ENCODE measurements at places on chromosomes 2 and 18.

DNA sequence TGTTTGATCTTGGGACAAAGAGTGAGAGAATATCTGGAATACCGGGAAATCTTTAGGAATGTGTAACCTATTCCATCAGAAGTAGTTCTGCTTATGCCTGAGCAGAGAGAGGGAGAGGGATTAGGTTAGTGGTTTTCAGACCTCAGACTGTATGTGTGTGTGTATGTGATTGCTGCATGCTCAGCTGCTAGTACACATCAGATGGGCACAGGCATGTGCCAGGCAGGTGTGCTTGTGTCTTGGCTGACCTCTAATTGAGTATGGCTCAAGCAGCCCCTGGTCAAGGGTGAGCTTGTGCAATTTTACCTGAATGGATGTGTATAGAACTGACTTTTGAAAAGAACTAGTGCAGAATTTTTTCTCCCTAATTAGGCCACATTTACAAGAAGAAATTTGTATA lies 91.2 kb downstream of the INSIG2 start:
- no peak for DNase-seq

- DNase-seq: no peak
These were observed 103.6 kb upstream of the CELF4 start for GRCh38 chr18:37668971-37669747.

GRCh38 chr2:159605441-159606178 lies 10.7 kb downstream of the BAZ2B start:
- no peak for DNase-seq

DNA sequence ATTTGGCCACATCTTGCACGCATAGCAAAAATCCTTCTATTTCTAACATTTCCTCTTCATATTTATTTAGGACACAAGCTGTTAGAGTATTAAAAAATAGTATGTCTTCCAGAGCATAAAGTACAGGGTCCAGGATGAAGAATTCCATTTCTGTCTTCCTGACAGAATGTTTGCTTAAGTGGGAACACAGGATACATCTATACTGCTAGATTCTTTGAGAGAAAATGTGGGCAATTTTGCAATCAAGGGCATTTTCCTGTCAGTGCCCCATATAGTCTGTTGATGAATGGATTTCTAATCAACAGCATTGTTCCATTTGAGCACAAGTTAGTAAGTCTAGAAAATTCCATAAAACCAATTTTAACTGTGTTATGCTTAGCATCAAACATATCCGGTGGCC lies 409.9 kb downstream of the CPS1 start:
- no peak for DNase-seq

DNA sequence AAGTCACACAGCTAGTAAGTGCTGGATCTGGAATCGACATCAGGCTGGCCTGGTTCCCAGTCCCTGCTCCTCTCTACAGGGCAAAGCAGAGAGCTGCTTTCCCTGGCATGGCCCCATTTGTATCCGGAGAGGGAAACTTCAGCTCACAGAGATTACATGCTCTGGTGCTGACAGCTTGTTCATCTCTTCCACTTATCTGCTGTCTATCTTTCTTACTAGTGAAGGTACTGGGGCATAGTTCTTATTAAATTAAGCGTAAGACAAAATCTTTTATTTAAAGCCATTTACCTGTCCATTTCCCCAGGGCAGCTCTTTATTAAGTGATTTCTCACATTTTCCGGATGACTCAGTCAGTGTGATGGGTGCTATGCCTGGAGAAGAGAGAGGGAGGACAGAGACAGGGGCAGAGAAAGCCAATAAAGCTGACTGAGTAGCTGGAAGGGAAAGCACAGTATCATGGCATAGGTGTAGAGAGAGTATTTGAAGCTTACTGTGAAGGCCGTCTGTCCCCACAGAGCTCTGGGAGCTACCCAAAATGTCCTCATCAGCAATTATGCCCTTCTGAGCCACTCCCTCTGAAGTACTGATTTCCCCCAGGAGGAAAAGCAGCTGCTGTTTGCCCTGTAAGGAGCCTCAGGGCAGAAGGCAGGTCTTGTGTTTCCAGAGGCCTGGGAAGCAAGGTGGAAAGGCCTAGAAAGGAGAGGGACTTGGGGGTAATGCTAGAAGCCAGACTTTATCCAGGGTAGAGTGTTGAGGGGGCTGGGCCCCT lies 44.1 kb upstream of the EPAS1 start:
- DNase-seq: no peak

GRCh38 chr2:26274058-26274613 lies 29.4 kb downstream of the HADHB start:
- DNase-seq: no peak

DNA sequence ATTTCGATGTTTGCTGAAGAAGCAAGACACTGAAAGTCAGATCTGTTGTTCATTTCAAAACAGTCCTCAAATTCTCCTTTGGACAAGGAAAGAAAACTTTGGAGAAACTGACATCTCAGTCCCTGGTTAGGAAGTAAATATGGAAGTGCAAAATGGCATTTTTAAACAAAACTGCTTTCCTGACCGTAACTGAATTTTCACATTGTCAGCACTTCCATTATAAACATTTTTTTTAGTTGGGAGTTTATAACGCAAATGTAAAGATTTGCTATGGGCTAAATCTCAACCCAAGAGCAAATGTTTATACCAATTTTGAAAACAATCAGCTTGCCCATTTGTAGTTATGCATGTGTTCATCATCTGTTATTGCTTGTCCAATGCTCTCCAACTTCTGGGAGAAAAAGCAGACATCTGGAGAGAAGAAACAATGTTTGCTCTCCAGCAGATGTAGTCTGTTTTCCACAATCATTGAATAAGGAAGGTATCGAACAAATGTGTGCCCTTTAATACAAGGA lies 520.1 kb downstream of the ARHGAP15 start:
- no peak for DNase-seq

DNA sequence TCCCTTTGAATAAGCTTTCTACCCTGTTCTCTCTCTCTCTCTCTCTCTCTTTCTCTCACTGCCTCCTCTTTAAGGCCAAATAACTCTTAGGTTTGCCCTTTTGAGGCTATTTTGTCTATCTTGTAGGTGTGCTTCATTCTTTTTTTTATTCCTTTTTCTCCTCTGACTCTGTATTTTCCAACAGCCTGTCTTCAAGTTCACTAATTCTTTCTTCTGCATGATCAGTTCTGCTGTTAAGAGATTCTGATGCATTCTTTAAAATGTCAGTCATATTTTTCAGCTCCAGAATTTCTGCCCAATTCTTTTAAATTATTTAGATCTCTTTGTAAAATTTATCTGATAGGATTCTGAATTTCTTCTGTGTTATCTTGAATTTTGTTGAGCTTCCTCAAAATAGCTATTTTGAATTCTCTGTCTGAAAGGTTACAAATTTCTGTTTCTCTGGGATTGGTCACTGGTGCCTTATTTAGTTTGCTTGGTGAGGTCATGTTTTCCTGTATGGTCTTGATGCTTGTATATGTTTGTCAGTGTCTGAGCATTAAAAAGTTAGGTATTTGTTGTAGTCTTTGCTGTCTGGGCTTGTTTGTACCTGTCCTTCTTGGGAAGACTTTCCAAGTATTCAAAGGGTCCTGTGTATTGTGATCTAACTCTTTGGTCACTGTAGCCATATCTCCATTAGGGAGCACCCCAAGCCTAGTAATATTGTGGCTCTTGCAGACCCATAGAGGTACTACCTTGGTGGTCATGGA lies 35.4 kb upstream of the DYNC1I2 start:
- DNase-seq: no peak

DNA sequence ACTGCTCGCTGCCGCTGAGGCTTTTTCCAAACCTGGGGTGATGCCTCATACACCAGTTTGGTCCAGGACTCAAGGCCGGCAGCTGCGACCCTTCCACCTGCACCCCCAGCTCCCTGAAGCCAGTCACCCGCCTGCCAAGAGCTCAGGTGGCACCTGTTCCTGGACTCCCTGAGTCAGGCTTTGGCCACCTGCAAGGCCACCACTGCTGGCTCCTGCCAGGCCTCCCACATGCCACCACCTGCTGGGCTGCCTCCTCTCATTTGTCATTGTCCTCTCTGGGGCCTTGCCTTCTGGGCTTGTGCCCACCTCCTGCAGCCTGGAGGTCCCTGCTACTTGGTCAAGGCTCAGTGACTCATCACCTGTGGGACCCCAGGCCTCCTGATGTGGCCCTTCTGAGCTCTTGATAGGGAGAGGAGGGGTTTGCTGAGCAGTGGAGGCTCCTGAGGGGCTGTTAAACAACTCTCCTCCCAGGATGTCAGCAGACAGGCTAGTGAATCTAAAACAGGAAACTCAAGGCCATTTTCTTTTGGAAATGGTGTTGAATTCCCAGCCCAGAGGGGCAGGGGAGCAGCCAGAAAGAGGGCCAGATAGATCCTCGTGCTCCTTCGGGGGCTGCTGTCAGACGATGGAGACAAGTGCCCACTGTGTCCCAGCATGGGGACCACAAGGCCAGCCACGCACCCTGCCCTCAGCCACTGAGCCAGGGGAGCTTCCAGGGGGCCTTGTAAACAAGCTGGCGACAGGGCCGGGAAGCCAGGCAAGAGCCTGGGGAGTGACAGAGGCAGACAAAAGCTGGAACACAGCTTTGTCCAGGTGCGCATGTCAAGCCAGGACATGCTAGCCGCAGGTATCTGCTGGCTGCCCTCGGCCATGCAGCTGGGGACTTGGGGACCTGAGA lies 416.8 kb downstream of the LRATD1 start:
- DNase-seq: no peak

DNA sequence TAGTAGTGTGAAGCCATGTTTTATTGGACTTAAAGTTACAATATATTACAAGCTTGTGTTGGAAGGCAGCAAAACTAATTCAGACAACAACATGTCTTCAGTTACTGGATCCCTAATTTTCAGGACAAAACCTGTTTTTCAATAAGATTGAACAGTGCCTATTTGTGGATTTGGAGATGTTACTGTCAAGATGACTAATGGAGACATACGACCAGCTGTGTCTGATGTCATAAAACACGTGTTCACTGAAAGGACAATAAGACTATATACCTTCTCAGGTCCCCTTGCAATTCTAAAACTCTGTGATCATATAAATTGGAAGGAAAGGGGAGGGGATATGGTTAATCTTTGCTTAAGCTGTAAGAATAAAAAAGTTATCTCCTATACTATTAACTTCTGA lies 21.7 kb downstream of the METTL21A start:
- no peak for DNase-seq

GRCh38 chr18:36394486-36394885 lies 97.0 kb downstream of the FHOD3 start:
- DNase-seq: no peak

- no peak for DNase-seq
These were observed 41.3 kb upstream of the YPEL5 start for GRCh38 chr2:30105556-30105955.

DNA sequence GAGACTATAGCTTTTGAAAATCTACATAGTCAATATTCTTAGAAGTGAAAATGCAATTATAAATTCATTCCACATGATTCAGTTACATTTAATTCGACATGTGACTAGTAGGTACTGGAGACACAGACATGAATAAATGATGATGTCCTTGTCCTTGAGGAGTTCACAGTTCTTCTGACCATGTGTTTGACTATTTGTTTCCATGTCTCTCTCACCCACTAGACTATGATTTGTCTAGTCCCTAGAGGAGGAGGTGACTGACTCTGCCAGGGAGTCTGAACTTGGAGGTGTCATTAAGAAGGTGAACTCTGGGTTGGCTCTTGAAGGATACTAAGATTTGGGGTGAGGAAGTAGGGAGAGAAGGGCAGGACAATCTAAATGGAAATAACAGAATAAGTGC lies 20.7 kb upstream of the UGP2 start:
- DNase-seq: no peak

- DNase-seq: no peak
These were observed 160.6 kb downstream of the RIT2 start for GRCh38 chr18:42954887-42955286.

DNA sequence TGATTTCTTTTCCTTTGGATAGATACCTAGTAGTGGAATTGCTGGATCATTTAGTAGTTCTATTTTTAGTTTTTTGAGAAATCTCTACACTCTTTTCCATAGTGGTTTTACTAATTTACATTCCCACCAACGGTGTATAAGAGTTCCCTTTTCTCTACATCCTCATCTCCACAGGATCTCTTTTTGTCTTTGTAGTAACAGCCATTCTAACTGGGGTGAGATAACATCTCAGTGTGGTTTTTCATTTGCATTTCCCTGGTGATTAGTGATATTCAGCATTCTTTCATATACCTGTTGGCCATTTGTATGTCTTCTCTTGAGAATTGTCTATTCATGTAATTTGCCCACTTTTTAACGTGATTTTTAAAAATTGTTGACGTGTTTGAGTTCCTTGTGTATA lies 13.8 kb downstream of the RFTN2 start:
- no peak for DNase-seq

DNA sequence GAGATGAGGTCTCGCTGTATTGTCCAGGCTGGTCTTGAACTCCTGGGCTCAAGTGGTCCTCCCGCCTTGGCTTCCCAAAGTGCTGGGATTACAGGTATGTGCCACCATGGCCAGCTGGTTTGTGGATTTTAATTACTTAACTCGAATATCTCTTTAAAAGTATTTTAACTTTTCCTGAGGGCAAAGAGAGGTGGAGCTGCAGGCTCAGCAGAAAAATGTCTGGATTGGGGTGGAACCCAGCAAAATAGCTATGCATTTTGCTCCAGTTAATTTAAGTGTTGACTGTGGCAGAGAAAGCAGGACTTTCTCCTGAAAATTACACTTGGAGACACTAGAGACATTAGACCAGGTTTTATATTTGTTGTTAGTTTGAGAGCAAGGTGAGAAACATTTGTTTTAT lies 35.5 kb upstream of the TXNDC2 start:
- DNase-seq: no peak

- no peak for DNase-seq
These were observed 141.4 kb downstream of the KCTD1 start for GRCh38 chr18:26406854-26407517.

DNA sequence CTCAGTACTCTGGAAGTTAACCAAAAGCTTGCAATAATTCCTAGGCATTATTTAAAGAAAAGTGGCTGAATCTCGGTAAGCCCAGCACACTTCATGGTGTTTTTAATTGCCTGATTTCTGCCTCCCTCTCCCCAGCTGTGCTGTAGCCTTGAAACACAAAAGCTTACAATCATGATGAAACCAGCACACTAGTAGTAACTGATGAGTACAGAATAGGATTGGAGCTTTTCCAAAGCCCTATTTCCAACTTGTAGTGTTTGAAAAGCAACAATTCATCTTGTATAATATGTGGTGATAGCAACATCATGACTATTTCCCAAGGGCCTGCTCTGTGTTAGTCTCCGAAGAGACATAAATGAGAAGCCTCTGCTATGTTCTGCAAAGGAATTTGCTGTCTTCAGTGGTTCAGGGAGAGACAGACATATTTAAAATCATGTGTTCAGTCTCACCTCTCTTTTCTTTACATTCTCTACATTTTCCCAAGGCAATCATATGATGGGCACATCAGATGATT lies 1015.0 kb downstream of the BCL11A start:
- no peak for DNase-seq

GRCh38 chr2:157216286-157216965 lies 41.1 kb upstream of the GALNT5 start:
- no peak for DNase-seq

DNA sequence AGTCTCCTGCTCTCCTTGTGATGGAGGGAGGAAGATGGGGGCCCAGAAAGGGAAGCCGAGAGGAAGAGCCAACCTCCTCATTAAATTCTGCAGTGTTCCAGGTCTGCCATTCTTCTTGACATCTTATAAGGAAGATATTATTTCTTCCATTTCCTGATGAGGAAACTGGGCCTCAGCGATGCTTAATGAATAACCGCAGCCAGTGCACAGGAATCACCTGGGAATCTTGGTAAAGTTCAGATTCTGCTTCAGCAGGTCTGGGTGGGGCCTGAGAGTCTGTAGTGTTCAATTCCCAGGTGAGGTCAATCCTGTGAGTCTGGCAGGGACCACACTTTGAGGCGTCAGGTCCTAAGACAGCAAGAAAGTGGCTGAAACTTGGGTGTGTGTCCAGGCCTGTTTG lies 17.3 kb downstream of the PCARE start:
- DNase-seq: no peak

- no peak for DNase-seq
These were observed 7.6 kb upstream of the LPIN1 start for GRCh38 chr2:11738589-11739436.

Data from CD4-positive, alpha-beta T cell treated with Interleukin-15 for 4 hours (primary cell).